Type B pancreatic cell (in vitro differentiated cells): ENCODE measurements at places on chromosomes 6 and 20. TPM values are rescaled to one million over a fixed set of nuclear protein-coding genes. Genes with fewer than 3 reads are reported as not detected.

DNA sequence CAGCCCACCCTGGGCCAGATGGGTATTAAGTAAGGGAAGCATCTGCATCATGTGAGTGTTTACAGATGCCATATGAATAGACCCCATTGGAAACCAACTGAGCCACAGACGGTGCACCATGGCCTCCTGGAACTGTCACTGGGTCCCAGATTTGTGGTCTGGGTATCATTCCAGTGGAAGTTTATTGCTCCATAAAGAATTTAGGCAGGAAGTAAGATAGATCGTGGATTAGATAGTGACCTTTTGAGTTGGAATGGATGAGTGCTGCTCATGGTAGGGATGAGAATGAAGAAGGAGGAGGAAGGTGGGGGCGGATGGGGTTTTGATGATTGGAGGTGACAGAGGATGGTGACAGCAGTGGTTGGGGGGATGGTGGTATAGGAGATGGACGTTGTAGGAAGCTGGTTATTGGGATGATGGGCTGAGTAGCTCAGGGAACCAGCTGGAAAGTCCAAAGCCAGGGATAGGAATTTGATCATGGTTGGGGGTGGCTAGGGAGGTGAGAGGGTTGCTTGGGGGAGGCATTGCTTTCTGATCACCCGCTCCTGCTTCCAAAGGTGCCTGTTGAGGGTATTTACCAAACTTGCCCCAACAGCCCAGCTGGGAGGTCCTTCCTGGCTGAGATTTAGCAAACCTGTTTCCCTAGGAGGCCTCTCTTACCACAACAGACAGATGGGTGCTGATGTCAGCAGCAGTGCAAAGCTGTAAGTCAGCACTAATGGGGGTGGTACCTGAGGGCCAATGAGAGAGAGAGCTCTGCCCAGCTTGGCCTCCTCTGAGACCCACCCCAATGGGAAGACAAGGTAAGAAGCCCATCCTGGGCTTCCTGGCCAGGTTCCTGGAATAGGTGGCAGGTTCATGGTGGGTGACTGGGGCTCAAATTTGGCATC, 78.0 kb downstream of the VEGFA start:
- no peak overlapping the region for H3K4me3 ChIP-seq
- no peaks in the 10 kb centered on the region for H3K36me3 ChIP-seq
- no peak for DNase-seq
- no peak overlapping the region for H3K27ac ChIP-seq
- H3K4me1 ChIP-seq = peaks cover 21% of the 10 kb centered on the region
- H3K27me3 ChIP-seq = no peaks in the 10 kb centered on the region

GRCh38 chr20:47724396-47724795, 60.9 kb downstream of the SULF2 start:
- H3K36me3 ChIP-seq = peaks cover 11% of the 10 kb centered on the region
- peaks cover 35% of the 10 kb centered on the region for H3K4me1 ChIP-seq
- no peak overlapping the region for H3K4me3 ChIP-seq
- no peak for DNase-seq
- H3K27me3 ChIP-seq = peaks cover 3% of the 10 kb centered on the region
- no peak overlapping the region for H3K27ac ChIP-seq

GRCh38 chr6:159468994-159469393, 224.0 kb downstream of the SOD2 start:
- no peak overlapping the region for H3K4me3 ChIP-seq
- peaks cover 10% of the 10 kb centered on the region for H3K27me3 ChIP-seq
- no peaks in the 10 kb centered on the region for H3K36me3 ChIP-seq

GRCh38 chr6:148217051-148217450, 125.6 kb upstream of the SASH1 start:
- peaks cover 31% of the 10 kb centered on the region for H3K4me1 ChIP-seq
- H3K27me3 ChIP-seq = no peaks in the 10 kb centered on the region
- H3K4me3 ChIP-seq = no peak overlapping the region

DNA sequence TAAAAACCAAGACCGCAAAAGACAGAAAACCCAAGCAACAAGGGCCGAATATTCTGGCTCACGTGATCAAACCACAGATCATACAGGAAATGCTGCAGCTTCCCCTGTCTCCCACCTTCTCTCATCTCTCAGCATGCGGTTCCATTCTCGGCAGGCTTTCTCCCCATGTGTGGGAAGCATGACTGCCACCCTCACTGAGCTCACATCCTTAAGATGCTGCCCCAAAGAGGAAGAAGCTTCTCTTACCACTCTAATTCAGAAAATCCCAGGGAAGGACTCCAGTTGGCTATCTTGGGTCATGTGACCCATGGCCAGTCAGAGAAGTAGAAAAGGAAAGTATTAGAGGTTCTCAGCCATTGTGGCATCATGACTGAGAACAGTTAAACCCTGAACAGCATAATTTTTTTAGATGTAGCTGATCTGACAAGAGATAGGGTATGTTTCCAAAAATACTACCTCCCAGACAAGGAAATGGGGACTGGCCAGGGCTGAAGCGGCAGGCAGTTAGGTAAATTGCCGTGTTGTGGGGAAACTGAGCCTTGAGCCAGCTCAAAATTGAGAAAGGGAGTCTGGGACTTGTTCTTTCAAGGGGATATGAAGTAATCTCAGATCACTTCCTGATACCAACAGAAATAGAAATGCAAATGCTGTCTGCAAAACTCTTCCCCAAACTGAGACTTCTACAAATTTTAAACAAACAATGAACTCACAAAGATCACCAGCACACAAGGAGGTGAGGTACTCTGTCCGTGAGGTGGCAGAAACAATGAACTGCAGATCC, 37.1 kb upstream of the GRM4 start:
- H3K27me3 ChIP-seq = no peaks in the 10 kb centered on the region
- no peaks in the 10 kb centered on the region for H3K36me3 ChIP-seq
- H3K27ac ChIP-seq = no peak overlapping the region

- no peak for DNase-seq
- no peak overlapping the region for H3K27ac ChIP-seq
- H3K27me3 ChIP-seq = no peaks in the 10 kb centered on the region
- H3K4me1 ChIP-seq = no peaks in the 10 kb centered on the region
- H3K36me3 ChIP-seq = no peaks in the 10 kb centered on the region
Measured at GRCh38 chr6:39574991-39575390, 150.2 kb downstream of the KIF6 start.

GRCh38 chr20:51237278-51237677, 214.4 kb upstream of the KCNG1 start:
- peaks cover 11% of the 10 kb centered on the region for H3K4me1 ChIP-seq
- no peak overlapping the region for H3K4me3 ChIP-seq
- no peaks in the 10 kb centered on the region for H3K27me3 ChIP-seq
- no peaks in the 10 kb centered on the region for H3K36me3 ChIP-seq
- H3K27ac ChIP-seq = no peak overlapping the region

SLC22A7 gene
- total RNA-seq = 0.12 TPM in 1 of 2 replicates, not detected in the other

L3MBTL3 gene
- 16.6 and 23.8 TPM in 2 replicates for total RNA-seq

GRM1 gene
- total RNA-seq = 0.39 and 0.43 TPM in 2 replicates
